ENCODE measurements at places on chromosomes 2 and 18. TPM values are rescaled to one million over a fixed set of nuclear protein-coding genes. Genes with fewer than 3 reads are reported as not detected.

The ADCYAP1 gene
- total RNA-seq = not detected

The UGT1A10 gene
- total RNA-seq = not detected

The LRP2 gene
- not detected for total RNA-seq

The NEURL3 gene
- total RNA-seq = 0.44 TPM

The ZBTB7C gene
- total RNA-seq = 0.07 TPM

Measured in T-helper 17 cell (primary cell).